ENCODE measurements at places on chromosomes 3 and 15.

GRCh38 chr3:189900578-189900977 is 220.1 kb downstream of the P3H2 start:
- DNase-seq: no peak

DNA sequence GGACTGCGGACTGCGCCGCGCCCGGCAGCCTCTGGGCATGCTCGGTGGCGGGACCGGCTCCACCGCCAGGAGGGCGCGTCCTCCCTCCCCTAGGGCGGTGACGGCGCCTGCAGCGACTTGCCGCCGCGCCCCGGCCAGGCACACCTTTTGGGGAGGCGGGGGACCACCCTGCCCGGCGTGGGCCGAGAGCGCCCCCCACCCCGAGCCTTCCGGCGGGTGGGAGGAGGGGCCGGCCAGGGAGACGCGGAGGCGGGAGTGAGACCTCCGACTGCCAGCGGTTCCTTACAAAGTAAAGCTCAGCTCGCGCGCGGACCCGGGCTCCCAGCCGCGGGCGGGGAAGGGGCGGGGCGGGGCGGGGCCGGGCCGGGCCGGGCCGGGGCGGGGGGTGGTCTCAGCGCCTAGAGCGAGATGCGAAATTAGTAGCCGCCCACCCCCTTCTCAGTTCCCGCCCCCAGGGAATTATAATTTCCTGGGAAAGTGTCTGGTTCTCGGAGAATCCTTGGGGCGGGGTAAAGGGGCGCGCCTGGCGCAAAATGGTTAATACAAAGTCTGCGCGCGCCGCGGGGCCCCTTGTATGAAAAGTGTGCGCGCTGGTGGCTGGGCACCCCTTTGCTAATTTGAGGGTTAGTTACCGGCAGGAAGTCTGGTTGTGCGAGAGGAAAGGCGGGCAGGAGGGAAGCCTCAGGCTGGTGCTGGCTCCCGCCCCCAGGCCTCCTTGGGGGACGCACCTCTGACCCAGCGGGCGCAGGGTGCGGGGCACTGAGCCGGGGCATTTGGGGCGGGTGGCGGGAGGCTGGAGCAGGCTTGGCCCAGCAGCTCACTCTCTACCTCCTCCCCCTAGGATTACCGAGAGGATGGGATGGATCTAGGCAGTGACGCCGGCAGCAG is 224.8 kb upstream of the IL12A start:
- peak; percentile 61 for DNase-seq

GRCh38 chr3:77902675-77903074 is 862.8 kb downstream of the ROBO2 start:
- DNase-seq: no peak

GRCh38 chr3:38367779-38368178 is 21.2 kb downstream of the XYLB start:
- no peak for DNase-seq

GRCh38 chr3:78343221-78343620 is 1303.3 kb downstream of the ROBO2 start:
- DNase-seq: no peak

DNA sequence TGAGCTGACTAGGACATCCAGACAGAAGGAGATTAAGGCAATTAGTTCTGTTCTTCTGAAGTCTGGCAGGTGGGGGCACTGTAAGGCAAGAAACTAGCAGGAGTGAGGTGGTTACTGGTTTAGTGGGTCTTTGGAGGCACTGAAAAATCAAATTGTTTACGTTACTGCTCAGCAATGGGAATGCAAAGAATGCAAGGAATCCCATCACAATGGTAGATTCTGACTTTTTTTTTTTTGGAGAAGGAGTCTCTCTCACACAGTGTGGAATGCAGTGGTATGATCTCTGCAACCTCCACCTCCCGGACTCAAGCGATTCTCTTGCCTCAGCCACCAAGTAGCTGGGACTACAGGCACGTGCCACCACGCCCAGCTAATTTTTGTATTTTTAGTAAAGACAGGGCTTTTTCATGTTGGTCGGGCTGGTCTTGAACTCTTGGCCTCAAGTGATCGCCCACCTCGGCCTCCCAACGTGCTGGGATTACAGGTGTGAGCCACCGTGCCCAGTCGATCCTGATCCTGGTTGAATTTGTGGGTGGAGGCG is 16.4 kb downstream of the FAM107A start:
- DNase-seq: peak; percentile 54

Measured in stromal cell of bone marrow (primary cell).